ENCODE measurements at places on chromosomes 3 and 15.

- no peak for DNase-seq
These were observed 188.0 kb downstream of the SOX2 start for GRCh38 chr3:181899702-181900101.

DNA sequence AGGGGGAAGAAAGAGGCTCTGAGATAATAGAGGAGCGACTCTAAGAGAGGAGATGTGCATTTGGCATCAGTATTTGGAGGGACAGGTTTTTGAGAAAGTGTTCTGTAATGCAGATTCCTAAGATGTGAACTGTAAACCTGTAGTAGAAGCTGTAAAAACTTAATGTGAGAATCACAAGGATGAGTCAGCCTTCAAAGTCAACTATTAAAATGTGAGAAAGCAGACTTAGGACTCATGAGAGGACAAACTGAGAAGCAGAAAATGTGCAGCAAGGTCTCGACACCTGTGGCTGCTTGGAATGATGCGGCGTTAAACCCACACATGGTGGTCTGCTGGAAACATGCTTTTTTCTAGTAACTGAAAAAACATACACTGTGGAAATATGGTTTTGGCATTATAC, 36.0 kb downstream of the USP13 start:
- no peak for DNase-seq

DNA sequence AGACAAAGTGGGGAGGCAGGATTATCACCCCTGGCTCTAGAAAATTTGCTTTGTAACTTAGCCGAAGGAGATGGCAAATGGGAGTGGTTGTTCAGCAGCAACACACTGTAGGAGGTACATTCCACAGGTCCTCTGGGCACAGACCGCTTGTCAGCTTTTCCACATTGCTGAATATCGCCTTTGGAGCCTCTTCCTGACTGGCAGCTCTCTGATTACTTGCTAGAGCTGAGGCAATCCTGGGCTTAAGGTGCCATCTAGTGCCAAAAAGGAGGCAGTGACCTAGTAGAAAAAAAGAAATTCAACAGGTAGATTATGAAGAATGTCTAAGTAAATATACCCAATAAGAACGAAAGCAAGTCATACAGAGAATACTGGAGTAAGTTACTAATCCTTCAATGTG, 13.1 kb upstream of the SCN5A start:
- DNase-seq: no peak

DNA sequence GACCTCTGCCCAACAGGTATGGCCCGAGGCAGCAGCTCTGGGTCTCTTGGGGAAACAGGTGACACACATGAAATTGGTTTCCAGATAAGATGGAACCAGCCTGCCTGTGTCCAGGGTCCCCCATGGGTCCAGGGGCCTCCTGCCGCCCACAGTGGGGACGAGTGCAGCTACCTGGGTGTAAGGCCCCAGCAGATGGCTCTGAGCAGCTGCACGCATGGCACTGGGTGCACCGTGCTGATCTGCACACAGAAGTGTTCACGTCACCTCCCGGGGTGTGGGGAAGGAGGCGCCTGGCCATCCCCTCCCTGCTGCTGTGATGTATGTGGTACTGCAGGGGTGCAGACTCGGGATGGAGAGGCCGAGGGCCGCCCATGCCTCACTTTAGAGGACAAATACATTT, 63.6 kb downstream of the NIPA2 start:
- DNase-seq: no peak

DNA sequence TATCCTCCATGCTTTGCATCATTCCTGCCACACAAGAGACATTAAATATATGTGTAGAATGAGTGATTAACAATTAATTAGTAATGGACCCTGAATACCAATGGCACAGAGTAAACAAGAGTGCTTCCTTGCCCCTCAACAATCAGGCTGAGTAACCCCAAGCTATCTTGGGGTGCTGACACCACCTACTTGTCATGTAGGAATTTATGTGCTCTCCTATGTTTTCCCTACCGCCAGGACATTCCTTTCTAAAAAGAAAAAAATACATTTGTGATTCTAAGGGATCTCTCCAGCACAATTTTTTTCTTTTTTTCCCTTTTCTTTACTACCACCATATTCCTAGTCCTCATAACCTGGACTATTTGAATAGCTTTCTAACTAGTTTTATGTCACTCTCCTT, 449.1 kb downstream of the MFSD1 start:
- no peak for DNase-seq

GRCh38 chr3:86801066-86801465, 189.9 kb downstream of the VGLL3 start:
- DNase-seq: no peak

DNA sequence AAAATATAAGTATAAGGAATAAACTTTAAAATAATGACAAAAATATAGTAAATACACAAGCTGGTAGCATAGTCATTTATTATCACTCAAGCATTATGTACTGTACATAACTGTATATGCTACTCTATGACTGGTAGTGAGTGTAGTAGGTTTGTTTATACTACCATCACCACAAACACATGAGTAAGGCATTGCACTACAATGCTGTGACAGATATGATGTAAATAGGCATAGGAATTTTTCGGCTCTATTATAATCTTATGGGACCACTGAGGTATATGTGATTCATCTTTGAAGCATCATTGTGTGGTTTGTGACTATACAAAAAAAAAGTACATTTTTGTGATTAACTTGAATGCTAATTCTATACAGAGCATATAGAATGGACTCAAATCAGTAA, 35.3 kb upstream of the FBN1 start:
- no peak for DNase-seq

- DNase-seq: no peak
These were observed 409.0 kb upstream of the PROK2 start for GRCh38 chr3:72193771-72194430.

DNA sequence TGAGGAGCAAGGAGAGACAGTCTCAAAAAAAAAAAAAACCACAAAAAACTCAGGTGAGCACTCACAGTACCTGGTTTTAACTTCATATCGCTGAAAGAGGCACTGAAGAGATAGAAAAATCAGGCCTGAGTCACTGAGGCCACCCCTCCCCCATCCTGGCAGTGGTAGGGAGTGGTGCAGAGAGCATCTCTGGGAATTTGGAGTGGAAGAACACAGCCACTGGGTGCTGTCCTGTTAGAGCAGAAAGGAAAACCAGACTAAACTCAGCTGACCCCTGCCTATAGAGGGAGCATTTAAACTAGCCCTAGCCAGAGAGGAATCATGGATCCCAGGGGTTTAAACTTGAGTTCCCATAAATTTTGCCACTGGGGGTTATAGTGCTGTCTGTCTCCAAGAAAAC, 22.2 kb upstream of the DNAJC13 start:
- no peak for DNase-seq

DNA sequence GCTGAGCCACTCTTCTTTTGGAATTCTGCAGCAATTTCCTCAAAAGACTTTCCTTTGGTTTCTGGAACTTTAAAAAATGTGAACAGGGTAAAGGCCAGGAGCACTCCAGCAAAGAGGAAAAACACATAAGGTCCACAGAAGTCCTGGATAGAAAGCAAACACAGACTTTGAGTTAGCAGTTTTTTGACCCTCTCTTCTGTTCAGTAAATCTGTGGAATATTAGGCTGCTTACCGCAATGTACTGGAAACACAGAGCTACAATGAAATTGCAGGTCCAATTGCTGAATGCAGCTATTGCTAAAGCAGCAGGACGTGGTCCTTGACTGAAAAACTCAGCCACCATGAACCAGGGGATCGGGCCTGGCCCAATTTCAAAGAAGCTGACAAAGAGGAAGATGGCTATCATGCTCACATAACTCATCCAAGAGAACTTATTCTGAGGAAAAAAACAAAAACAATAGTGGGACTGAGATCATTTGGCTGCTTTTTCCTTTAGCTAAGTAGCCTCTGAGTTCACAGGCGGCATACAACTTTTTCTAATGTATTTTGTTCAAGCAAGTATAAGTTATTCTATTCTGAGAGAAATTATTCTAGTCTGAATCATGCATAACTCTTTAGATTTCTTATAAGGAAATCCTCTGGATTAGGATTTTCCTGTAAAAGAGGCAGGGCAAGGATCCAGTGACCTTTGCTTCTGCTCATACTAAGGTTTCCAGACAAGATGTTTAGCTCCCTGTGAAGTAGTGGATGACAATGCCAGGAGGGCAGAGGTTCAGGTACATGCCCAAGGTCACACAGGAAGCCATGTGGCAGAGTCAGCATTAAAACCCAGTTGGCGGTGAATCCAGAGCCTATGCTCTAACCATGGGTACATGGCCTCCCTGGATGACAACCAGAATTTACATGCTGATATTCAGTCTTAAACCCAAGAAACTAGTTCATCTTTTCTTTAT, 28.3 kb downstream of the SLC2A2 start:
- peak; percentile 39 for DNase-seq

GRCh38 chr15:32861761-32862160, 144.0 kb downstream of the GREM1 start:
- no peak for DNase-seq

DNA sequence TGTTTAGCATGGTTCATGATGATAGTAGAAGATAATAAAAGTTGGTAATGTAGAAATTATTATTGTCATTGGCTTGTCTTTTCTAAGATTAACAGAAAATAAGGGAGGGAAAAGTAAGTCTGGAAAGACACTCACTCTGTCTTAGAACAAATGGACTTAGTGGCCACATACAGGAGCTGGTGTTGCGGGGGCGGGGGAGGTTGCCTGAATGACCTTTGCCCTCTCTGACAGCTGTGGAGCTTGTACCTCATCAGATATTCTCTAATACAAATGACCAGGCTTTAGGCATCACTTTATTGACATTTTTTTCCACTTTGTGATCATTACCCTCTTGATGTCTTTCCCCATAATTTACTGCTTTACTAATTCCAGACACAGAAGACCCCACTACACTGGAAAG, 5.9 kb downstream of the TAGLN3 start:
- no peak for DNase-seq

GRCh38 chr3:139916271-139916670, 18.7 kb upstream of the CLSTN2 start:
- DNase-seq: no peak

DNA sequence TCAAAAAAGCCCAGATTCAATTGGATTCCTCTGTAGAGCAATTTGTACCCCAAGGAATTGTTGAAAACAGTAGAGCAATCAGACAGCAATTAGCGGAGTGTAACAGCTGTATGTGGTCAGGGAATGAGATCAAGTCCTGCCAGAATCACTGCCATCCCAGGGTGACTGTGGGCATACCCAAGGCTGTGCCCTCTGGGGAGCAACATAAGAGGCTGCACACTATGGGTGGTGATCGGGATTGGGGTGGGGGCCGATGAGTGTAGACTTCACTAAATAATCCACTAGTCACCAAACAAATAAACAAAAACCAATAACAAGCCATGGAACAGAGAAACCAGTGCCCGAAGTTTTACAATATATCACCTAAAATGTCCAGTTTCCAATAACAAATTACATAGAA, 12.1 kb upstream of the ELP6 start:
- no peak for DNase-seq

DNA sequence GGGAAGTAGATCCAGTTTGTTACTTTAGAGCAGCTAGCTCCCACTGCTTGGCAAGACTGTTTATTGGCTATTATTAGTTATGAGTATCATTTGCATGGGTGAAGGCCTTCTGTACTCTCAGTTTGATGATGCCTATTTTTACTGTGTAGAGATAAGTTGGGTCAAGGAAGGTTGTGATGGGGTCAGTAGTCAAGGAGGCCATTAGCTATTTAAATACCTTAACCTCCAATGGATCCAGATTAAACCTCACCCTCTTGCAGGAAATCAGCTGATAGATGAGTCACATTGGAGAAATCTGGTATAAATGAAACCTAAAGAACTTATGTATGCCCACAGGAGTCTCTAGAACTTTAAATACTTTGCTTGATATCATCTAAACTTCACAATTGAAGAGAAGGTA, 45.0 kb downstream of the THBS1 start:
- no peak for DNase-seq

DNA sequence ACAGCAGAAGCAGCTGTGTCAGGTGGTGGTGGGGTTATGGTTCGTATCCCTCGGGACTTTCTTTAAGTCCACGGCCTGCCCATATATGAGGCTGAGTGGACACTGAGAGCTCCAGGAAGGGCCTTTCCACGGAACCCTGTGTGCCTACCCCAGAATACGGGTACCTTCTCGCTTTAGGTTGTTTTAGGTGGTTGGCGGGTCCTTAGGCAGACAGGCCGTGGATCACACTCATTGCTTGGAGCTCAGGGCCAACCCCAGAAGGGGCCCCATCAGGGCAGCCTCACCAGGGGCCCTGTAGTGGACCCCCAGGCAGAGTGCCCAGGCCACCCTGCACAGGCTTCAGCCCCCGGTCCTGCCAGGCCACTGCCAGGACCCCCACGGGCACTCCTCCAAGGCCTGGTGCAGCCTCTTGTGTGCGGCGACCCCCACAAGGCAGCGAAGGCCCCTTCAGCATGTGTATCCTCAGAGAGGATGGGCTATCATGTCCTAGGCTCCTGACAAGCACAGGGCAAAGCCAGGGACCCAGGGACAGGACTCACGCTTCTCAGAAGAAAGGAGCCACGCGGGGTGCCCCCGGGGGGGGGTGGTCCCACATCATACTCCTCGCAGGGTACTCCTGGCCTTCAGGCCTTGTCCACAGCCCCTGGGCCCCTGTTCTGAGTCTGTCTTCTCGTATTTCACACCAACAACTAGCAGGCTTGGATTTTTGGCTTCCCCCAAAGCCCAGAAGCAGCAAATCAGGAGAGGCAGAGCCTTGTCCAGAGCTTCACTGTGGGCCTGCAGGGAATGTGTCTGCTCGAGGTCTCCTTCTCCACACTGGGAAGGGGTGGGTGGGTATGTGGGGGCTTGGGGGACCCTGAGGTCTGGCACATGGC, 93.4 kb downstream of the LRRK1 start:
- no peak for DNase-seq

GRCh38 chr3:195448205-195448875, 5.5 kb upstream of the ACAP2 start:
- DNase-seq: no peak

GRCh38 chr3:14525685-14526631, 14.2 kb downstream of the GRIP2 start:
- DNase-seq: no peak

GRCh38 chr3:70972855-70973254, 610.7 kb downstream of the FOXP1 start:
- DNase-seq: no peak

DNA sequence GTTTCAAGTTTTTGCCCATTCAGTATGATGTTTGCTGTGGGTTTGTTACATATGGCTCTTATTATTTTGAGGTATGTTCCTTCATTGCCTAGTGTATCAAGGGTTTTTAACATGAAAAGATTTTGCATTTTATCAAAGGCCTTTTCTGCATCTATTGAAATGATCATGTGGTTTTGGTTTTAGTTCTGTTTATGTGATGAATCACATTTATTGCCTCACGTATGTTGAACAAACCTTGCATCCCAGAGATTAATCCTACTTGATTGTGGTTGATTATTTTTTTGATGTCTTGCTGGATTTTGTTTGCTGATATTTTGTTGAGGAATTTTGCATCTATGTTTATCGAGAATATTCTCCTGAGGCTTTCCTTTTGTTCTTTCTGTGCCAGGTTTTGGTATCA, 39.4 kb downstream of the TMCO5A start:
- DNase-seq: no peak
